ENCODE measurements at places on chromosomes 12 and 14.

DNA sequence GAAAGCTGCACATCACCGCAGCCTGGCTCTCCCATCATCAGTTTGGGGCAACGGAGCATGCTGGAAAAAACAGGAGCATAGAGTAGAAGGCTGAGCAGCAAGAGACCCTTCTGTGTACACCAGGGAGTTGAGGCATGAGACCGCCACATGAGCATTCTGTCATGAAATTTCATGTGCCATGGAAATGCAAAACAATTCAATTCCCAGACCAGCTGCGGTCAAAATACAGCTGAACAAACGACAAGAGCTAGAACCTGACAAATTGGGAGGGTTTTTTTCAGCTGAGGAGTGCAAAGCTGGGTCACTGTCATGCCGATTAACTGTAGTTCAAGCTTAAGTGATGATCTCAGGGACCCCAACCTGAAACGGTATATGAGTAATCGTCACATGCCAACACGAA, 37.1 kb downstream of the TMEM30B start:
- DNase-seq: no peak

DNA sequence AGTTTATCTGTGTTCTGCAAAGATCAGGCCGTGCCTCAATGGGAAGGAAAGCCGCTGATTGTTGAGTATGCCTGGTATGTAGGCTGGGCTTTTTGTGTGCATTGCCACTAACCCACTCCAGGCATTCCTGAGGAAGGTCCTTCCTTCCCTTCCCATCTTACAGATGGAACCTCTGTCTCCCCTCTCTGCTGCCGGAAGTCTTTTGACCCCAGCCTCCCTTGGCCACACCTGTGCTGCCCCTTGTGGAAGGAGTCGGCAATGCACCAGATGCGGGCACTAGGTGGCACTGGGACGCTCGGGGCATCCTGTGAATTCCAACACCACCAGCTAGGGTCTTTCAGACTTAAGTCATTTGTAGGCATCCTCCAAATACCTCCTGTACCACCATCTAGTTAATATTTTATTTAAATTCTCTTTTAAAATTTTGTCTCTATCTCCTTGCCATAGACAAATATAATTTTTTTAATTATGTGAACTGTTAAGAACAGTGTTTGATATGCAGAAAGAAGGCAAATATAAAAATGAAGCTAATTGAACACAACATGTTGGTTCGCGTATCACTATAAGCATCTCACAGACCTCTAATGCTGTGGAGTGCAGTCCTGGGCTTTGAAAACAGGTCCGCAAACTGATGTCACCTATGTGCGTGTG, 99.6 kb downstream of the RIN3 start:
- DNase-seq: no peak

GRCh38 chr12:26595806-26596205, 237.2 kb downstream of the ITPR2 start:
- DNase-seq: no peak

- DNase-seq: no peak
Measured at GRCh38 chr12:63863658-63864453, 19.4 kb downstream of the SRGAP1 start.

GRCh38 chr14:20631880-20632389, 9.6 kb downstream of the OR6S1 start:
- DNase-seq: no peak

GRCh38 chr14:90587918-90588317, 191.1 kb downstream of the CALM1 start:
- no peak for DNase-seq
